ENCODE measurements at places on chromosomes 16 and 17.

- DNase-seq: peak; percentile 18
Measured at GRCh38 chr17:7845359-7846062, 9.4 kb upstream of the TMEM88 start.

DNA sequence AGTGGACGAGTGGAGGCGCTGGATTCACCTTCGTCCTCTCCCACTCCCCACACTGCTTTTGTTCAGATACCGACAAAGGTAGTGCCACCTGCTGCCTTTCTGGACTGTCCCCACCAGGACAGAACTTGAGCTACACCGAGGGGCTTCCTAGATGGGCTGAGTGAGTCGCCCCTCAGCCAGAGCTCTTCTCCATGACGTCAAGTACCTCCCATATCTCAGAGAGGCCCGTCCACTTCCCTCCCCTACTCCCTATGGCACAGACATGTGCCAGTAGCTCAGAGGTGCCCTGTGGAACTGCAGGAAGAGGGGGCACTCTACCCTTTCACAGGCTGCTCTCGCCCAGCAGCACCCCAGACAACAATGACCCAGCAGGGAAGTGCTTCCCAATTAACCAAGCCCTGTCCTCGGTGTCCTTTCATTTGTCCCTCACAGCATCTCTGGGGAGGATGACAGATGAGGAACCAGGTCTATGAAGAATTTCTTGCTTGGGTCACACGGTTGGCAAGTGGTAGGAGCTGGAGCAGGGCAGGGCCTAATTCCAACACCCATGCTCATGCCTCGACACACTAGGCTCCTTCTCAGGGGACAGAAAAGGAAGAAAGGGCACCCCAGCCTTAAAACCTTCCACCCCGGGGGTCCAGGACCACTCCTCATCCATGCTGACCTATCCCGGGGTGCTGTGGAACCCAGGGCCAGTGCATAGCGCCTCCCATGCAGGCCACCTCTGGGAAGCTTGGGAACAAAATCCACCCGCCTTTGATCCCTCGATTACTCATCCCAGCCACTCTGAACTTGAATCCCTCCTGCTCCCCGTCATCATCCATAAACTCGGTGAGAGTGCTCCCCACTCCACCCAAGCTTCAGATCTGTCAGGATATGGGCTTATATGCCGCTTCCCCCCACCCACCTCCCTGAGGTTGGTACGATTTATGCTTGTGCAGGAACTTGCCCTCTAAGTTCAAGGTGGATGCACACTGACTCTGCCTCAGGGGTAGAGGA lies 51.7 kb downstream of the WNT3 start:
- no peak for DNase-seq

- DNase-seq: no peak
Measured at GRCh38 chr16:77897129-77897437, 108.7 kb downstream of the VAT1L start.

GRCh38 chr17:57577751-57578607 lies 167.1 kb downstream of the CCDC182 start:
- DNase-seq: no peak

DNA sequence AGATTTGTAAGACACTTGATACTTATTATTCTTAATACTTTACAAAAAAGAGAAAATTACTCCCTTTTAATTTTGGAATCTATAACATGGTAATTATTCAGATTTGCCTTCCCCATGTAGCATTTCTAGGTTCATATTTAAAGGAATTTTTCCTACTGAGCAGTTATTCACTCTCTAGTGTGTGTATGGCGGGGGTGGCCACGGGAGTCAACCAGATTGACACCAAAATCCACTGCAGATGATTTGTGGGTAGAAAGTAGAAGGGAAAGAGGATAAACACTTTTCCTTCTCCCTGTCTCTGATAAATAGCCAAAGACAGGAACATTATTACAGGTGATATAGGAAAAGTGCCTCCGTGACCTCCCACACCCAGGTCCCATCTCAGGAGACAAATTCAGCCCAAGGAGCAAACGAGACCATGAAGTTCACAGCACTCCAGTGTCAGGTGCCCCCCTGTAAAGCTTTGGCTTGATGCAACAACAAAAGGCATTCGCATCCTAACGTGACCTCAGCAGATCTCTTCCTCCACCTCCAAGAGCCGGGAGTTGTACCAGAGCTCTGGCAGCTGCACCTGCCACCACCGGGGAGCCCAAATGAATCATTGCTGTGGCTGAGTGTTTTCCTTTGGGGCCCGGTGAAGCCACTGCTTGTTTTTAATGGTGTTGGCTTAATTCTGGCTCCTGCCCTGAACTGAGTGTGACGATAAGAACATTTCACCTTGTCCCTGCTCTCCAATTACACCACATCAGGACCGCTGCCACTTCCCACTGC lies 92.7 kb upstream of the NOL11 start:
- DNase-seq: no peak

Measured in CD4-positive, alpha-beta T cell treated with Interleukin-17A for 1 hour (primary cell).